ENCODE measurements at places on chromosomes 12 and 14.
A peak's percentile ranks its signal among the peaks of the same experiment; 100 is the strongest.

GRCh38 chr14:95524706-95525512 is 8.5 kb upstream of the SYNE3 start:
- DNase-seq: peak; percentile 49

- DNase-seq: peak; percentile 3
These were observed 170.7 kb downstream of the ESRRB start for GRCh38 chr14:76546426-76547221.

DNA sequence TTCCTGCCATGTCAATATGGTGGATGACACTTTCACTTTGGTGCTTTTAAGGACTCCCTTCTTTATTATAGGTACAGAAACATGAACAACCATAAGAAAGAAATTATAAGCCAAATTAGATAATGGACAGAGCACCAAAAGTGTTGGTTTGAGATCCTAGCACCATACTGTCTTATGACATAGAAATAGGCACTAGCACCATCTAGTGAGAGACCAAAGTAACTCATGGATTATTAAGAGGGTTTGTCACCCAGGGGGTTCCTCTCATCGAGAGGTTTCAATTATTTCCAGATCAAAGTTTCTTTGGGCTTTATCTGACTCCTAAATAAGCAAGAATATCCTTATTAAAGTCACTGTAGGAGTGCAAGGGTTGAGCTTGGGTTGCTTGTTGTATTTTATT is 153.0 kb upstream of the DIO2 start:
- DNase-seq: peak; percentile 5

DNA sequence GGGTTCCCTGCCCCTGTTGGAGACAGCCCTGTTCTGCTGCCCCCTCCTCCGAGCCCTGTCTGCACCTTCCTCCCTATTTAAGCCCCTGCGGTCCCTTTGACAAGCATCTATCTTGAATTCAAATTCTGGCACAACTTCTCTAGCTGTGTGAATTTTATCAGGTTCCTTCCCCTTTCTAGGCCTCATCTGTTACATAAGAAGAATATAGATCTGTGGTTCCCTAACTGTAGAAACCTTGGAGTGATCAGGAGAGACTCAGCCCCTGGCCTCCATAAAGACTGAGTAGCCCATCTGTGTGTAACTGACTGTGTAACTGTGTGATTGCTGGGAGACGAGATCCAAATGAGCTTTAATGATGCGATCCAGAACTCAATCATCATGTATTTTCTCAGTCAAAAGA is 13.0 kb upstream of the RACGAP1 start:
- DNase-seq: no peak

- peak; percentile 40 for DNase-seq
These were observed 63.1 kb upstream of the STK38L start for GRCh38 chr12:27180906-27181505.

DNA sequence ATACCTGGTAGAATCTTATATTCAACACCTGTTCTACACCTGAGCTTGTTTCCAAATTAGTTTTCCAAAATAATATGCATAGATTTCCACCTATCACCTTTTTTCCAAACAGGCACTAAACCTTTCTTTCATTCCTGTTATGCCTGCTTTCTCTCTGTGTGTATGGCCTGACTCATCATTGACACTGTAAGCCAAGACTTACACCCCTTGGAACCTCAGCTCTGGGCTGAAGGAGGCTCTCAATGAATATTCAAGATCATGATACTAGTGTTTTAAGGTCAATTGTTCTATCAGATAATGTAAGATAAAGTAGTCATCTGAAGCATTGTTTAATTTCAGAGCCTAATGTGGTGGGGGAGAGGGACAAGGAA is 1193.3 kb downstream of the FLRT2 start:
- DNase-seq: peak; percentile 8

GRCh38 chr14:65588426-65589140 is 176.1 kb downstream of the FUT8 start:
- no peak for DNase-seq

DNA sequence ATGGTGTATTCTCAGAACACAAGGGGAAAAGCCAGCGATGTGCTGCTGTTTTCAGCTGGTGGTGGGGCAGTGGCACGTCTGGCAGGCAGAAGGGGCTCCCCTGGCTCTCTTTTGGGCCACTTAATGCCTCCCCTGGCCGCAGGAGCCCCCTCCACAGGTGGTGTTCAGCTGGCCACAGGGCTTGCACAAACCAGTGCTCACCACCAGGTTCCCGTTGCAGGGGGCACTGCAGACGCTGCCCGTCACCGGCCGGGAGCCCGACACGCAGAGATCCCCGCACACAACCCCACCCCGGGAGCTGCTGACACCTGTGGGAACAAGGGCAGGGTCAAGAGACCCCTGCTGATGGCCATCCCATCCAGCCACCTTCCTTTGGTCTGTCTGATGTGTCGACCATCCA is 6.7 kb downstream of the KRT83 start:
- DNase-seq: no peak

DNA sequence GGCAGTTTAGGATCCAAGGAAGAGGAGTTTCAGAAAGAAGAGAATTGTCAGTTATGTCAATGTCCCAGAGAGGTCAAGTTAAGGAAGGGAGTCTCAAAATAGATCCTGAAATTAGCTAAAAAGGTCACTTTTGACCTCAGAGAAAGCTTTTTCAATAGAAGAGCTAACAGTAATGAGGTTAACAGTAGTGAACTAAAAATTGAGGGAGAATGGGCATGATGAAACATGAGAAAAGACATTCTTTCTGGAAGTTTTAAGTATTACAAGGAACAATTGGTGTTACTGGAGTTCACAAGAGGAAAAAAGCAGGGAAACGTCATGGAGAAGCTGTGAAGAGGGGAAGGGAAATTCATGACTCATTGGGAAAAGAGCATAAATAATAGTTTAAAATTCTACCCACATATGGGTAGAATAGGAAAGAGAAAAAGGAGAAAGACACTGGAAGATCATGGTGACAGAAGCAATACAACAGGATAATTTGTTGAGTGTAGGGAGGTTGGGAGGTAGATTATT is 381.2 kb upstream of the FAR2 start:
- DNase-seq: no peak

DNA sequence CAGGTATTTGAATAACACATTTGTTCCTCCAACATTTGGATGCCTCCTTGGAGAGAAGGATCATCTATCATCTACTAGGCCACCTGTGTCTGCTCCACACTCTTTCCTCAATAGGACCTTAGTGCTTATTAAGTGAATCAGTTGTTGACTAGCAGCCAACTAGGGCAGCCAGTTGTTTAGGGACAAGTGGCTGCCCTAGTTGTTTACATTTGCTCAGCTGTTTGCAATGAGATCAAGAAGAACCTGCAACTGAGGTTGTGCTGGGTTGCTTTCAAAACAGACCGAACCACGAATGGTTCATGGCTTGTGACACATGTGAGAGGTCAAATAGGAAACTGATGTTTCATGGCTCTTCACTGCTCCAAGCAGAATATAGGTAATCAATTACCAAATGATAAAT is 53.8 kb downstream of the TMCC3 start:
- DNase-seq: no peak

GRCh38 chr14:94907626-94908261 is 137.8 kb upstream of the GSC start:
- DNase-seq: no peak

DNA sequence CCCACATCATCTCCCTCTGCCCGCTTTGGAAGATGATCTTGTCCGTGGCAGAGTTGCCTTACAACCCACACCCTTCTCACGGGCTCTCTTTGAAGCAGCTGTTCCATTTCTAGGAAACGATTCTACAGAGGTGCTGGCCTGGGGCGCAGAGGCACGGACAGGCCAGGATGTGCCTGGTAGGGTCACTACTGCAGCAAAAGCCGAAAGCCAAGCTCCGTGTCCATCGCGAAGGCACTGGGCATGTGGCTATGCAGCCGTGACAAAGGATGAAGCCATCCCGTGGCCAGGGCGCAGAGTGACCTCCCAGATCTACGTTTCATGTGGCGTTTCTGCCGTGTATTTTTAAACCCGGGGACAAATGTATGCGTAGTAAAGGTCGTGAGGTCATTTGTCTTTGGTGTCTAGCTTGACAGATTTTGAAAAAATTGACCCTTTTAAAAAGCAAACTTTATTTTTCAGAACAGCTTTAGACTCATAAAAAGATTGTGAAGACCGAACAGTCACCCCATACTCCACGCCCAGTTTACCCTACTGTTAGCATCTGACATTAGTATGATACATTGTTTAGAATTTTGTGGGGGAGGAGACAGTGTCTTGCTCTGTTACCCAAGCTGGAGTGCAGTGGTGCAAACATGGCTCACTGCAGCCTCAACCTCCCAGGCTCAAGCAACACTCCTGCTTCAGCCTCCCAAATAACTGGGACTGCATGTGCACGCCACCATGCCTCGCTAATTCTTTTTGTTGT is 40.4 kb upstream of the NCOR2 start:
- no peak for DNase-seq

- no peak for DNase-seq
These were observed 318.4 kb downstream of the SYT1 start for GRCh38 chr12:79183003-79183402.

- no peak for DNase-seq
These were observed 15.3 kb downstream of the MSRB3 start for GRCh38 chr12:65293735-65294134.

- DNase-seq: no peak
These were observed 43.3 kb upstream of the CMKLR1 start for GRCh38 chr12:108382437-108382801.

GRCh38 chr14:94052662-94053061 is 26.5 kb downstream of the OTUB2 start:
- no peak for DNase-seq

DNA sequence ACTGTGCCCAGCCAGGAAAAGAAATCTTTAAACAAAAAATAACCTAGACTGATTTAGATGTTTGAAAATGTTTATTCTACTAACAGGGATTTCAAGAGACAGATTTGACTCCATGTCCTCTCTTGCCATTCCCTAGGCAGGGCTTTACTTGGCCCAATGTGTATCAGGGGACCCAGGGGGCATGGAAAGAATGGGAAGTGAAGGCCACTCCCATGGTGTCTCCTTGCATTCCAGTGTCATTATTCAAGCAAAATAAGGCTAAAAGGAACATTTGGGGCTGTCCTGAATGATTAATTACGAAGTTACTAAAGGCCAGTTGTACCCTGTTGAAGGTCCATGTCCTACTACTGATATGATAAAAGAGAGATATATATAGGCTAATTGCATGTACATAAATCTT is 151.9 kb upstream of the ATF7IP start:
- no peak for DNase-seq

GRCh38 chr12:88781909-88782308 is 201.6 kb upstream of the KITLG start:
- DNase-seq: peak; percentile 30

- DNase-seq: no peak
These were observed 112.6 kb upstream of the DYRK2 start for GRCh38 chr12:67535971-67536370.

- DNase-seq: no peak
These were observed 20.8 kb downstream of the VRK1 start for GRCh38 chr14:96817750-96818666.

GRCh38 chr14:29227631-29228030 is 461.0 kb downstream of the FOXG1 start:
- DNase-seq: peak; percentile 46

DNA sequence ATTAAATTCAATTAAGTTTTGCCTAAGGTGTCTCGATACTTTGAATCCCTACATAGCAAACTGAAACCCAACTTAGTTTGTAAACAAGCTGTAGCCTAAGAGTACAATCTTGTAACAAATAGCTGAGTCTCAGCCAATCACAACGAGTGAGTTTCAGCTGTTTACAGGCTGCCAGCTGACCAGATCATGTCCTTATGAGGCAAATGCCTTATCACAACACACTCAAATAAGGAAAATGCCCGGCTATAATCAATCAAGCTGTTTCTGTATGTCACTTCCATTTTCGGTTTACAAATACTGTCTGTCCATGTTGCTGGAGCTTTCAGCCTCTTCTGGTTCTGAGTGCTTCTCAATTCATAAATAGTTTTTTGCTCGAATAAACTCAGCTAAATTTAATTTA is 943.8 kb downstream of the SLC16A7 start:
- no peak for DNase-seq

- no peak for DNase-seq
These were observed 97.7 kb downstream of the PPM1A start for GRCh38 chr14:60346706-60347105.

- peak; percentile 57 for DNase-seq
These were observed 90.5 kb upstream of the TMPO start for GRCh38 chr12:98424726-98425401.

DNA sequence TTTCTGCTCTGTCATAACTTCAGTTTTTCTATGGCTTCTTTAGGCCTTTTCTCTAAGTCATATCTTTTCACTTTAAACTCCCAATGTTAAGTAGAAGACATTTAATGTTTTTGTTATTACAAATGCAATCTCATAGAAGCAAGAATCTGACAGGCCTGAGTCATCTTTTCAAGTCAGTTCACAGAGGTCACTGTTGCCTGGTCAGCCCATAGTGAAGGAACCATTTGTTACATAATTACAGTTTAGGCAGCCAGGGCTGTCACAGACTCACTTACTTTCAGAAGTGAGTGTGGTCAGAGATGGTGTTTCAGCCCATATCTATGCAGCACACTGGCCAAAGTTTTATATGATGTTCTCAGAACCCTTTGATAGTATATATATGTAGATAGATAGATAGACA is 46.5 kb downstream of the CCER1 start:
- peak; percentile 69 for DNase-seq

- DNase-seq: no peak
These were observed 30.8 kb upstream of the SOCS2 start for GRCh38 chr12:93541578-93542225.

DNA sequence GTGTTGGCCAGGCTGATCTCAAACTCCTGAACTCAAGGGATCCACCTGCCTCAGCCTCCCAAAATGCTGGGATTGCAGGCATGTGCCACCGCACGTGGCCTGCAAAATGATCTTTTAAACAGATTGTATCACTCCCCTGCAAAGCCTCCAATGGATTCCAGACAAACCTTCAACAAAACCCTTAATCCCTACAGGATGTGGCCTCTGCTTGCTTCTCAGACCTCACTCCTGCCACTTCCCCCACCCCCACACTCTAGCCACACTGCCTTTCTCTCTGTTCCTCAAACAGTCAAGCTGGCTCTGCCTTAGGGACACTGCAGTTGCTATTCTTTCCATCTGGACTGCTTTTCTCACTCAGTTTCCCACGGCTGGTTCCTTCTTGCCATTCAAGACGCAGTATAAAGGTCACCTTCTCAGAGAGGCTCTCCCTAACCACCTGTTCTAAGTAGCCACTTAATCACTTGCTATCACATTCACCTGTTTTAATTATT is 47.3 kb upstream of the TMED10 start:
- peak; percentile 26 for DNase-seq

GRCh38 chr12:124388679-124389137 is 93.8 kb downstream of the RFLNA start:
- peak; percentile 77 for DNase-seq

All from HFFc6 (cell line).